ENCODE measurements at places on chromosomes 6 and 20.

DNA sequence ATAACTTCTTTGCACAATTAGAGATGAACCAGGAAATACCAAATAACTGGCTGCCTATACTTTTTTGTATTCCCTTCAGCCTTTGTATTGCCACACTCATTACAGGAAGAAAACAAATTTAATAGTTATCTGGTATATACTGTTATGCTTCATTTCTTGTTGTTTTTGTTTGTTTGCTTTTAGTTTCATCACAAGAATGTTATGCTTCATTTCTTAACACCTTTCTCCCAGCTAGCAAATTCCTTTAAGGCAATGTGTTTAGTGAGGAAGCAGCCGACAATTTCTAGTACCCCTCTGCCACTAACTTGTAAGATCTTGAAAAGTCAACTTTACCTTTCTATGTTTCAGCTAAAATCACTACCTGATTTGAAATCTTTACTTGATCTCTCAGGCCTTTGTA lies 1.4 kb downstream of the NCOA6 start:
- DNase-seq, result no peak

DNA sequence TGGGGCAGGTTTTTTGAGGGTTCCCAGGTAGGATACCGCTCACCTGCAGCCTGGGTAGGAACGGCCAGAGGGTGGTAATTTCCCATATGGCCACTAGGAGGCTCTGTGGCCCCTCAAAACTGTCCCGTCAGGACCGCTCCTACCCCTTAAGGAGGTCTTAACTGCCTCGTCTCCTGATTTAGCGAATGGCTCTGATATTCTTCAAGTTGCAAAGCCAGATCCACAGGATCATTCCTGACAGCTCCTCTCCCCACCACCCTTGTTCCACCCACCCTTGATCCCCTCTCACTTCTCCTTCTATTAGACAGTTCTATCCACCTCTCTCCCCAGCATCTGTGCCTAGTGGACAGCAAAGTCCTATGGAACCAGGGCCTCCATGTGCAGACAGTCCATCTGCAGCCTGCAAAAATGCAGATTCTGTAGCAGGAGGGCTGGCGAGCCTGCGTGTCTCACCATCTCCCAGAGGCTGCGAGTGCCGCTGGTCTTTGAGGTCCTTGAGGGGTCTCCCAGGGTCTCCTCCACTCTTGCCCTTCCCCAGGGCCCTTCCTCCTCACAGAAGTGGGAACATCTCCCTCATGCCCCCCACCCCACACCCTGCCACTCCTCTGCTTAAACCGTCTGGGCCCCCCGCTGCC lies 34.3 kb upstream of the ZBP1 start:
- peak; percentile 68 for DNase-seq

DNA sequence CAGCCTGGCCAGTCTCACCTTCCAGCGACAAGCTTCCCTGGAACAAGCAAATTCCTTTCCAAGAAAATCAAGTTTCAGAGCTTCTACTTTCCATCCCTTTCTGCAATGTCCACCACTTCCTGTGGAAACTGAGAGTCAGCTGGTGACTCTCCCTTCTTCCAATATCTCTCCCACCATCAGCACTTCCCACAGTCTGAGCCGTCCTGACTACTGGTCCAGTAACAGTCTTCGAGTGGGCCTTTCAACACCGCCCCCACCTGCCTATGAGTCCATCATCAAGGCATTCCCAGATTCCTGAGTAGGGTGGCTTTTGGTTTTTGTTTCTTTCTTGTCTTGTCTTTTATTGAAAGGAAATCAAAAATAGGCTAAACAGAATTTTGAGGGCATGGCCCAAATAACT lies 24.3 kb downstream of the MYCT1 start:
- no peak for DNase-seq

DNA sequence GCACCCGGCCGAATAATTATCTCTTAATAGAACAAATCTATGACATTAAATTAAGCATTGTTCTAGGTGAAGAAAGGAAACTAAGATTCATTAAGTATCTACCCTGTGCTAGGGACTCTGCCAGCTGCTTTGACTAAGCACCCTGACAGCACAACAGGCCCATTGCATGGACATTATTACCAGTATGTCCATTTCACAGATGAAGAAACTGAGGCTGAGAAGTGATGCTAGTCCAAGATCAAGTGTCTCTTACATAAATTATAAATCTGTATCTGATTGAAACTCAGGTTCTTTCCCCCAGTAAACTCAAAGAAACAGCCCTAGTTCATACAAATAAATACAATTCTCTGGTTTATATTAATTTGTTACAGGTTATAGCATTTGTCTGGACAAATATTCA lies 31.3 kb downstream of the SLC22A23 start:
- no peak for DNase-seq

Data from muscle of arm (tissue), 14 donors.